Breast epithelium (tissue), 4 donors: ENCODE measurements at places on chromosomes 3 and 15. TPM values are rescaled to one million over a fixed set of nuclear protein-coding genes. Genes with fewer than 3 reads are reported as not detected.

CA12 gene
- total RNA-seq: 61.9 TPM

- DNase-seq: no peak
Measured at GRCh38 chr3:82084824-82085223, 323.4 kb upstream of the GBE1 start.

GRCh38 chr15:81375461-81375860, 1.4 kb upstream of the TMC3 start:
- no peak for DNase-seq

DNA sequence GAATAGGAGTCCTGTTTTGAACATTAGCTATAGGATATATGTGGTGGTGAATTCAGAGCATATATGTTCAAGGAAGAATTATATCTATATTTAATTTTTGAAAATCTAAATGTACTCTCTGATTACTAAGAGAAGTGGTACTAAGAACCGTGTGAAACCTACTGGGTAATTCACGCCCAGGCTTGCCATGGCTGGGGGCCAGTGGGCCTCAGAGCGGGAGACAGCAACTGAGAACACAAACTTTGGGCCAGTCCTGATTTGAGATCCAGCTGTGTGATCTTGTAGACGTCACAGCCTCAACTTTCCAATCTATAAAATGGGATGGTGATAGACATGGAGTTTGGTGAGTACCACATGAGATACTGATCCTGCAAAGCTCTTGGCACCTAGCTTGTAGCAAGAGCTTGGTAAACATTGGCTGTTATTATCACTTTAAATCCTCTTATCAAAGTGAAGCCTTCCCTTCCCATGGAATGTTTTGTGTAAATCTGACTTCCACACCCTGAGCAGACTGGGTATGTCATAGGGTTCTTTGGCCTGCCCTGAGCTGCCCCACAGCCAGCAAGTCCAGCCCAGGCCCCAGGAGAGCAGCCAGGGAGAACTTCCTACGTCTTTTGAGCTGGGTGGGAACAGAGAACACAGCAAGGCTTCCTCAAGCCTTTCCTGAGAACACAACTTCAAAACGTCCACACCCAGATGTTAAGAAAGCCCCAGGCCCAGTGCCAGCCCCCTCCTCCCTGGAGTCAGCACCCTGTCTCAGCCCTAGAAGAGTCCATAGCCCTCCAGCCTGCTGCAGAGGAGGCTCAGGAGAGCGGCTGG, 8.2 kb upstream of the PAQR5 start:
- no peak for DNase-seq

- DNase-seq: no peak
Measured at GRCh38 chr3:36060950-36061349, 319.4 kb upstream of the STAC start.
